ENCODE measurements at places on chromosomes 3 and 15. TPM values are rescaled to one million over a fixed set of nuclear protein-coding genes. Genes with fewer than 3 reads are reported as not detected.

- peaks cover 14% of the 10 kb centered on the region for H3K4me1 ChIP-seq
- peaks cover 2% of the 10 kb centered on the region for H3K27me3 ChIP-seq
- H3K27ac ChIP-seq, result peak overlapping the region; percentile 31
- H3K4me3 ChIP-seq, result no peak overlapping the region
- H3K36me3 ChIP-seq, result no peaks in the 10 kb centered on the region
- peak; percentile 34 for DNase-seq
These were observed 47.6 kb downstream of the TXNRD3 start for GRCh38 chr3:126607214-126607908.

- H3K27ac ChIP-seq, result no peak overlapping the region
- no peak for DNase-seq
- H3K4me3 ChIP-seq, result no peak overlapping the region
- H3K36me3 ChIP-seq, result no peaks in the 10 kb centered on the region
- peaks cover 28% of the 10 kb centered on the region for H3K4me1 ChIP-seq
These were observed 77.8 kb downstream of the LIPC start for GRCh38 chr15:58509556-58509955.

GRCh38 chr15:58423831-58424608, 7.8 kb upstream of the LIPC start:
- H3K4me1 ChIP-seq, result peaks cover 42% of the 10 kb centered on the region
- no peak overlapping the region for H3K4me3 ChIP-seq
- H3K27ac ChIP-seq, result no peak overlapping the region
- no peaks in the 10 kb centered on the region for H3K27me3 ChIP-seq
- DNase-seq, result no peak

GRCh38 chr3:58260733-58261132, 23.1 kb downstream of the ABHD6 start:
- H3K4me3 ChIP-seq, result no peak overlapping the region
- no peak for DNase-seq
- H3K27me3 ChIP-seq, result no peaks in the 10 kb centered on the region
- peaks cover 1% of the 10 kb centered on the region for H3K36me3 ChIP-seq
- peaks cover 16% of the 10 kb centered on the region for H3K4me1 ChIP-seq

DNA sequence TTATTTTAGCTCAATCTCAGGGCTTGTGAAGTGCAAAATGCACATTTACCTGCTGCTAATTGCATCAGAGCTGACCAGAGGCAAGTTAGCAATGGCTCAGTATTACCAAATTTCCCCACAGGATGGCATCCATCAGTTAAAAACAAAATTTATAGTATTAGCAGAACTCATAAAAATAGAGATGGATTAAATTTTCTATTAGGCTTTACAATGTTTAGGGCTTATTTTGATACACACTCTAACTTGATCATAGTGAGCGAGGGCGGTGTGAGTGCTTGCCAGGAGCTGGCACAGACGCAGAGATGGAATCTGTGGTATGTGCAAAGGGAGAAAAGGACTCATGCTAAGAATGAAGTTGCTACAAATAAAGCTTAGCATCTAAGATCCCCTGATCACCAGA, 241.0 kb downstream of the NSUN3 start:
- H3K4me1 ChIP-seq, result no peaks in the 10 kb centered on the region
- no peaks in the 10 kb centered on the region for H3K36me3 ChIP-seq
- no peak overlapping the region for H3K4me3 ChIP-seq
- no peak for DNase-seq
- no peaks in the 10 kb centered on the region for H3K27me3 ChIP-seq

Gene RLBP1
- total RNA-seq, result not detected

Gene PLAAT1
- total RNA-seq, result not detected

Gene SLC25A26
- total RNA-seq, result 38.4 TPM

Gene UROC1
- not detected for total RNA-seq
